DMS53 (cell line): ENCODE measurements at places on chromosomes 2 and 18.

GRCh38 chr2:217903859-217904613, 98.8 kb downstream of the TNS1 start:
- DNase-seq, result no peak

DNA sequence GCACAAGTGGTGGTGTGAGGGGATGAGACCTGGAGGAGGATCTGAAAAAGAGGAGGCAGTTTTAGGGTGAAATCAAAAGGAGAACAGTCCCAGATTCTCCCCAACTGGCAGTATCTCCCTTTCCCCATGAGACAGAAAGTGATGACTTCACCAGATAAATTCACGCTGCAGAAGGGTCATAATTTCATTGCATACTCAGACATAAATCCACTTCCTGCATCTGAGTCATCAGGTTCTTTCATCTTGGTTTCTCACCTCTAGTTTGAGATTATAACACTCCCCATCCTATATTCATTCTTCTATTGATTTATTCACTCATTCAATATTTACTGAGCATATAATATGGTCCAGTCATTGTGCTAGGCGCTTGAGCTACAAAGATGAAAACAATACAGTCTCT, 64.7 kb downstream of the CCDC148 start:
- DNase-seq, result peak; percentile 89

GRCh38 chr18:80231151-80231550, 16.2 kb downstream of the PARD6G start:
- DNase-seq, result no peak

- DNase-seq, result no peak
Observed at GRCh38 chr2:231627384-231628120, 34.9 kb downstream of the TEX44 start.

DNA sequence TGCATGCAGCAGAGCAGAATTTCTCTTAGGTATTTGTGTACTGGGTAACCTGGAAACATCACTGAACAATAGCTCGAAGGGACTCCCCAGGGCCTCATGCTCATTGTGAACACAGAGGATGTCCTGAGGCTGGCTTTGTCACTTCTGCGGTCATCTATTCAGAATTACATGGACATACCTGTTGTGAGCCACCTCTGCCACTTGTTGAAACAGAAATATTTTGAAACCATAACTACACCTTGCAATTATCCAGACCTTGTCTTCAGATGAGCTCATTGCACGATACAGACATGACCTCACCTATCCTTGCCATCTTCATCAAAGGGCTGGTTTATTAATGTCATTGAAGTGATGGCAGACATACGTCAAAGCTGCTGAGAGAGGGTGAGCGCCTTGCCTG, 23.4 kb upstream of the CREG2 start:
- peak; percentile 82 for DNase-seq

- no peak for DNase-seq
Observed at GRCh38 chr2:190635781-190636180, 13.1 kb upstream of the NAB1 start.

DNA sequence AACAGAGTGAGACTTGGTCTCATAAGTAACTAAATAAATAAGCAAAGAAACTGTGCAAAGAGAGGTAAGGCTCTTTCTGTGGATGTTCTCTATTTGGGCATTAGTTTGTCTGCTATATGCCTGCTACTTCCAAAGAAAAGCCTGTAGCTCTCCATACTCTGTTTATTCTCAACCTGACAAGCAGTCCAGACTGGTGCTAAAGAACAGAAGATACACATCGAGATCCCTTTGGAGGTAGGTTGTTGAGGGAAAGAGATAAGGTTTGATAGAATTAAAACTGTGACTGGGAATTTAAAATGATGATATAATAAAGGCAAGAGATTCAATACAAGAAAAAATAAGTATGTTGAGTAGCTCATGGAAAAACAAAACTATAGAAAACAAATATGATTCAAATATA, 885.1 kb upstream of the FSHR start:
- no peak for DNase-seq

DNA sequence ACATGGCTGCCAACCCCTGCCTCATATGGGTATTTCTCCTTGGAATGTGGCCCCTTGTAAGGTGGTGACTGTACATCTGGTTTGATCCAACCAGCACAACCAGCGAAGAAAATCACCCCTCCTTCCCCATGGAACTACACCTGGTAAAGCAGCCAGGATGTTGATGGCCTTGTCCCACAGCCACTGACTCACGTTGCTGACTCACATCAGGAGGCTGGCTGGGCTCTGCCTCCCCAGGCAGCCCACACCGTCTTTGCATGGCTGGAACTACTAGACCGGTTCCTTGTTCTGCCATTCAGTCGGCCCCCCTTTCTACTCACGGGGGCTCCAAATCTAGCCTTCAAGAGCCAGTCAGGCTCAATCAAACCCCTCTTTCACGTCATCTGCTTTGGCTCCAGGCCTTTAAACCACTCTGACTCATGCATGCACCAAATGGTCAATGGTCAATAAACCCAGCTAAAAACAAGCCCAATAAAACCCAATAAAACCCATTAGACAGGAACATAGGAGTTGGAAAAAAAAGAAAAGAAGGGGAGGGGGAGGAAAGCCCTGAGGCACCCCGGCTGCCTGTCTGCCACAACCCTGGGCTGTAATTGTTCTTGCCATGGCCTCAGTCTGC, 114.8 kb downstream of the PLB1 start:
- peak; percentile 55 for DNase-seq

DNA sequence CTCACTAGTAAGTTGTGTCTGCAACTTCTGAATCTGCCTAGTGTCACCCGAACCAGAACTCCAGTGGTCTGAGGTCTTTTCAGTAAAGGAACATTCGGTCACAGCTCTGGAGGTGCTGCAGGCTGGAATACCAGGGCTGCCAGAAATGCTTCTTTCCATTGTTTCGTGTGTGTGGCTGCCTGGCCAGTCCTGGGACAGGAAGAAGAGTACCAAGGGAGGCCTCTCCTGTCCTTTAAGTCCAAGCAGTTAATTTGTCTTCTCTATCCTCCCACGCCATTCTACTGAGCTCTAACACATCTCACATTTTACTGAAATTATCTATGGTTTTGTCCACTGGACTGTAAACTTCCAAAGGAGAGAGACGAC, 196.0 kb downstream of the LNPK start:
- DNase-seq, result no peak

DNA sequence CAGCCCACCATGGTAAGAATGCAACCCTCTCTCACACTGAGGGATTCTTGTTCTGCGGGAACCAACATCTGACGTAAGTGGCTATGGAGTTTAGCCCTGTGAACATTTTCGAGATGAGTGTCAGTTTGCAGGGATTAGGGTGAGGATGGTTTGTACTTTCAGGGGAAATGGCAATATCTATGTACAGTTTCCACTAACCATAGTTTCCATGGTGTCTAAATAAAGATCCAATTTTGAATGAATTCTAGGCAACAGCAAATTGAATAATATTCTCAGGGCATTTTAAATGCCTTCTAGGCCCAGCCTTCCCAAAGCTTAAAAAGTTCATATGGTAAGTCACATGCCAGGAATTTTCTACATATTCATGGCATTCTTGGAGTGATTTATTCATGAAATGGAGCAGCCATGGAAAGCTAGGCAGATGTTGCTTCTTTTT, 105.4 kb upstream of the MMADHC start:
- DNase-seq, result no peak

DNA sequence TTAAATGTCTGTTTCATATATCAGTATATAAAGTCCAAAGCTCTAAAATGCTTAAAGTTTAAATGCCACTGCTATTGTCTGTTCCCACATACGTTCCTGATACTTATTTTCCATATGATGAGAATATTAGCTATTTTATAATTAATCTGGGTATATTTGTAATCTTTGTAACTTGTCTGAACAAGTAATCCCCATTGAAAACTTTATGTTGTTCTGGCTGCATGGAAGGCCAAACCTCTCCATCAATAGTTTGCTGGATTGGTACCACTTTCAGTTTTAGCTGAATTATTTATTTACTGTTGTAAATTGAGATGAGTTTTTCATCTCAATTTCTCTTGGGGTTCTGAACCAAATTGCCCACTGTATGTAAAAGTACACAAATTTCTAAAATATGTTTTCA, 1.5 kb downstream of the MBD5 start:
- no peak for DNase-seq

- peak; percentile 30 for DNase-seq
Observed at GRCh38 chr2:237264480-237265219, 149.3 kb downstream of the COL6A3 start.

GRCh38 chr2:128457006-128457604, 138.4 kb upstream of the HS6ST1 start:
- no peak for DNase-seq

DNA sequence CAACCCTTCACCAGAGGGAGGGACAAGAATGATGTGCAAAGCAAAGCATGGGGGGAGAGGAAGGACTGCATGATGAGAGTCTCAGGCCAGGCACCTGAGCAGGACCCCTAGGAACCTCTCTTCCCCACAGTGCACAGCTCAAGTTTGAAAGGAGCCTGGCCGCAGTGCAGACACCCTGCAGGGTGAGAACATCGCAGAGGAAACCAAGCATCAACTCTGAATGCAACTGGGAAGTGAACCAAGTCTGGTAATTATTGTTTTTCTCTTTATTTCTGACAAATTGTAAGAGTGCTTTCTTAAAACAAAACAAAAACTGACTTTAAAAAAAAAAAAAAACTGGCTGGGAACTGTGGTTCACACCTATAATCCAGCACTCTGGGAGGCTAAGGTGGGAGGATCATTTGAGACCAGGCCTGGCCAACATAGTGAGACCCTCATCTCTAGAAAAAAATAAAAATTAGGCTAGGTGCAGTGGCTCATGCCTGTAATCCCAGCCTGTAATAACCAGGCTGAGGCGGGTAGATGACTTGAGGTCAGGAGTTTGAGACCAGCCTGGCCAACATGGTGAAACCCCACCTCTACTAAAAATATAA, 15.3 kb downstream of the NPC1 start:
- no peak for DNase-seq

DNA sequence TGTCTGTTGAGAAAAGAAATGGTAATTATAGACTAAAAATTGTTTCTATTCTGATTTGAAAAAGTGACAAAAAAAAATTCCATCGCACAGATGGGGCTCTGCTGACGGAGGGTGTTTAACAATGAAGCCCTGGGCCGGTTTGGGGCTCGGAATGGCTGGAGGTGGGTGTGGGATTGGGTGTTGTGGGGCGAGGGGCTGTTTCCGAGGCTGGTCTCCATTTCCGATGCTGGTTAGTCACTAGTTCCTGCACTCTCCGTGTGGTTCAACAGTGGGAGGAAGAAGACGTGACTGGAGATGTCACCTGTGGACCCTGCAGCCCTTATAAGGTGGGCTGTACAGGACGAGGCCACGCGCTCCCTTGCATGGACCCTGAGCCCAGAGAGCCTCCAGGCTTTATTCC, 143.2 kb downstream of the KLHL29 start:
- no peak for DNase-seq

GRCh38 chr2:2681085-2681484, 350.0 kb upstream of the MYT1L start:
- DNase-seq, result no peak

DNA sequence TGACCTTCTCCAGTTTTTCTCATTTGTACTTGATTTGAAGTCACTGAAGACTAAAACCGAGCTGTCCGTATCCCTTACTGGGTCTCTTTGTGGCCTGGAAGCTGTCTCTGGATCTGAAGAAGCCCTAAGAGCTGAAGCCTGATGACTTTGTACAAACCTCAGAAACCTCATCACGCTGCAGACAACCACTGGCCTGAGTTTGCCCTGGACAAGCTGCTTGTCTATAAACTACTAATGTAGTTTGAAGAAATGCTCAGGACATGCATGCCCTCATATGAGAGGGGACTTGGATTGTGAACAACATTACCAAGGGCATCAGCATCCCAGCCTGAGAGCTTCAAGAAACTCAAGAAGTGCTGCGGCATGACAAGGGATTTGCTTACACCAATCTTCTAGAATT, 79.3 kb upstream of the CBLN2 start:
- DNase-seq, result no peak

DNA sequence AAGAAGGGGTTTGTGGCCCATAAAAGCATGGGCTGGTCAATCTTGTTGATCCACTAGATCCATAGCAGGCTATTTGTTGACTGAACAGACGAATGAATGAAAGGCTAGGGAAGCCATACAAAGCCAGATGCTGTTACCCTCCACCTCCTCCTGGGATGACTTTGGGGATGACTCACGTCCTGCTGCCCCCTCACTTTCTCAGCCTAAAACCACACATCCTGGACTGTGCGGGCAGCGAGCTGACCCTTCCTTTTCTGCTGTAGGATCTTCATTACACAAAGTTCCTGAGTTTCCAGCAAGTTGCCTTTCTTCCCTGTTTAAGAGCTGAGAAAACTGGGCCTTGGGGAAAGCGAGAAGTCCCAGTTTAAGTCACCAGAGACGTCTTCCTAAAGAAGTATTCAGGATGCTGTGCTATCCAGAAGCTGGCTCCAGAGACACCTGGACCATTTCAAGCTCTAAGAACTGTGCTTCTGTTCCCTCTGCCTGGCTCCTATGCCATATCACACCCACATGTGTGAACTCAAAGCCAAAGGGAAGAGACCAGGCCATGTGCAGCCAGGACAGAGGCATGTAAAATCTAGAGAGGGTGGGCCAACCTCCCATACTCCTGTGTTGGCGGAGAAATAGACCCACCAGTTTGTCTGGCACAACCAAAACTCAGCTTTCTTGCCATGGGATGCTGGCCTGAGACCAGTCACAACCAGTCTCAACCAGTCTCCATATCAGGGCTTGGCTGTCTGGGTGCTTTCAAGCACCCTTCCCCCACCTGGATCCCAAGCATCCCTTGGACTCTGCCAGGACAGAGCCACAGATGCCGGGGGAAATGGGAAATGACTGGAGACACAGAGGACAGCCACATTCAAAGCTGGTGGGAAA, 4.7 kb upstream of the SLC20A1 start:
- no peak for DNase-seq

DNA sequence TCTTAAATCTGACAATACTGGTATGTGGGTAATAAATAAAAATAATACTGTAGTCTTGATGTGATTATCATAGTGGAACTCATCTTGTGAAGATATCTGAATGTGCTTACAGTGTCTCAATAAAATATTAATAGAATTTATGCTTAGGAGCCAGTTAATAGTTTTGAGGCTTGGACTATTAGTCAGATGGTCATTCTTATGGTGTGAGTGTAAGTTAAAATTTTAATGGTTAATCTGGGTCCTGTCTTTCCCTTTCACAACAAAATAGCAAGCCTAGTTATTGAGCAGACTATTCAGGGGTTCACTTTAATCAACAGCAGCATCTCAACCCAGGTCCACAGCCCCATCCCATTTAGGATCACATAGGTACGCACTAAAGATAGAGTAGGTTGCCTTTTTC, 138.9 kb downstream of the HAUS1 start:
- DNase-seq, result no peak
